ENCODE measurements at places on chromosomes 4 and X.

GRCh38 chr4:25141592-25141991 lies 18.7 kb downstream of the SEPSECS start:
- DNase-seq, result no peak

- DNase-seq, result no peak
Measured at GRCh38 chr4:106238820-106239420, 77.1 kb downstream of the TBCK start.

GRCh38 chr4:128813965-128814364 lies 4.5 kb downstream of the JADE1 start:
- DNase-seq, result no peak

GRCh38 chr4:41957634-41958033 lies 22.4 kb downstream of the TMEM33 start:
- no peak for DNase-seq

DNA sequence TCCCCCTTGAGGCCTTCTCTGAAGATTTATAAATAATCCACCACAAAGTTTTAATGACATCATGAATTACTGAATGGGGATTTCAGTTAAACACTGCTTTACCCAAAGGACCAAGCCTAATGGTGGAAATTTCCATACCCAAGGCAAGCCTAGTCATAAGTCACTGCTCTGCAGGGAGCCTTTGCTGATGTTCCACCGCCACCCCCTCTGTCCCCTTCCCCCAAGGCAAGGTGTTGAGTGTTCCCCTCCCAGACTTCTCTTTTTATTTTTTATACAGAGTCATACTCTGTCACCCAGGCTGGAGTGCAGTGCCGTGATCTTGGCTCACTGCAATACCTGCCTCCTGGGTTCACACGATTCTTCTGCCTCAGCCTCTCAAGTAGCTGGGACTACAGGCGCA lies 76.4 kb upstream of the FUNDC1 start:
- no peak for DNase-seq

- DNase-seq, result no peak
Measured at GRCh38 chrX:154412468-154412867, 1.1 kb downstream of the TAFAZZIN start.

- no peak for DNase-seq
Measured at GRCh38 chrX:11421805-11422524, 128.8 kb downstream of the AMELX start.

- DNase-seq, result no peak
Measured at GRCh38 chr4:8494983-8495548, 54.5 kb downstream of the TRMT44 start.

DNA sequence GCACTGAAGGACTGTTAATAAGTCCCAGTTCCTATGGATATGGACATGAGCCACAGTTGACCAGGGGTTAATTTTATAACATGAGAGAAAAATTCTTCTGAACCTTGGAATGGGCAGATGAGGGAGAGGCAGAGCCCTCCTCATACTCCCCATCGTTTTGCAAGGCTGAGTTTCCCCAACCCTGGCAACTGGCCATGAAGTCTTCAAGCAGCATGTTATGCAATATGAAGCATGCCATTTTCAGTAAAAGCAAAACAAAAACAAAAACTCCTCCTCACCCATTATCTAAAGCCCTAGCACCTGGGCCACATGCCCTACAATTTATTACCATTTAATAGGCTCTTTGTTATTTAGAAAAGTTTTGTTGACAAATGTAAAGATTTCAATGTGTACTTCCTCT lies 64.5 kb downstream of the GPC4 start:
- DNase-seq, result no peak

- no peak for DNase-seq
Measured at GRCh38 chrX:102840871-102841705, 96.0 kb upstream of the RAB40AL start.

GRCh38 chr4:144410230-144410783 lies 235.6 kb upstream of the HHIP start:
- DNase-seq, result no peak

- no peak for DNase-seq
Measured at GRCh38 chrX:148947399-148947975, 447.1 kb downstream of the AFF2 start.

- DNase-seq, result no peak
Measured at GRCh38 chrX:97846718-97847237, 963.1 kb downstream of the RPA4 start.

GRCh38 chr4:183950536-183950935 lies 45.4 kb downstream of the STOX2 start:
- no peak for DNase-seq

DNA sequence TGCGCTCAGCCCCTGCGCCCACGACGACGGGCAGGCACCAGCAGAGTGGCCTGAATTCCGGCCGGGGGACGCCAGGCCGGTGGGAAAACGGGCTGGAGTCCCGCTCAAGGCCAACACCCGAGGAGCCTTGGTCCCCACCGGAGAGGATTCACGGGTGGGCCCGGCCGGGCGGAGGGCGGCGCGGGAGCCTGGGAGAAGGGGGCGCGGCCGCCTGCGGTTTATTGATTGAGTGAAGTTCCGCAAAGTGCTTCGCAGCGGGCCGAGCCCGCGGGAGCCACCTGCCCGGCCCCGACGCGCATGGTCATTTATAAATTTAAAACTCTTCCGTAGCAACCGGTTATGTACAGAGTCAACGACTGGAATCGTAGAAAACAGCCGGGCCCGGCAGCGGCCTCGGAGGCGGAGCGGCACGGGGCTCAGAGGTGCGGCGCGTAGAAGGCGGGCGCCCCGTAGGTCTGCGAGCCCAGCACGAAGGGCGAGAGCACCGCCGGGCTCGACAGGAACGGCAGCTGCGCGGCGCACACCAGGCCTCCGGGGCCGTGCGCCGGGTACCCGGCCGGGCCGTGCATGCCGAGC lies 3.6 kb downstream of the NKX1-1 start:
- DNase-seq, result no peak

DNA sequence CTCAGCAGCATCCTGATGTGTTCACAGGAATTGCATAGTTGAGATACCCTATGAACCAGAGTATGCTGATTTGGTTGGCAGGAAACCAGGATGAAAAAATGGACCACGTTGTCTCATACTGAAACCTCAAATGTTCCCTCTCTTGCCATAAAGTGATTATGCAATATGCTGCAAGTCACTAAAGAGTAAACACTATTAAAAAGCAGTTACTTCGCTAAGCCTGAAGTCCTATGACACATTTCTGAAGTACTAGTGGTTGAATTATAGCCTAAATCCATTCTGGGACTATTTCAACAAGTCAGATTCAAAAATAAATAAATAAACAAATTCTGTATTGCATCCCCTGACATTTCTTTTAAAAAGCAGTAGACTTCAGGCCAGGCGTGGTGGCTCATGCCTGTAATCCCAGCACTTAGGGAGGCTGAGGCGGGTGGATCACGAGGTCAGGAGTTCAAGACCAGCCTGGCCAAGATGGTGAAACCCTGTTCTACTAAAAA lies 106.0 kb upstream of the NAP1L5 start:
- DNase-seq, result no peak

DNA sequence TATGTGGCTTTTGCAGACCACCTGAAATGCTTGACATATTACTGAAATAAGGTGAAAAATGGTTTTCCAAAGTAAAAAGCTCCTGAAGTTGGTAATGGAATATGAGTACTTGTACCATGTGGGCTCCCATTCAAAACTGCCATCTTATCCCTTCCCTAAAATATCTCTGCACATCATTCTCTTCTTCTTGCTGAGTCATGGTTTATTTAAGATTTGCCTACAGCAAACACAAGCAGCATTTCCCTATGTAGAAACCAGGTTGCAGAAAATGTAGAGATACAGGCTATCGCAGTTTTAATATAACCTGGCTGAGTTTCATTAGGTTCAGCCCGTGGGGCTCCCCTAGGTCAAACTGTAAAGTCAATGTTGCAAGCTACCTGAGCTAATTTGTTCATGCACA lies 270.1 kb downstream of the NLGN4X start:
- no peak for DNase-seq

GRCh38 chrX:141989815-141990214 lies 86.1 kb downstream of the MAGEC1 start:
- DNase-seq, result no peak

- DNase-seq, result no peak
Measured at GRCh38 chr4:82898322-82899243, 2.0 kb upstream of the THAP9 start.

GRCh38 chrX:10030570-10030969 lies 63.4 kb downstream of the CLDN34 start:
- no peak for DNase-seq

DNA sequence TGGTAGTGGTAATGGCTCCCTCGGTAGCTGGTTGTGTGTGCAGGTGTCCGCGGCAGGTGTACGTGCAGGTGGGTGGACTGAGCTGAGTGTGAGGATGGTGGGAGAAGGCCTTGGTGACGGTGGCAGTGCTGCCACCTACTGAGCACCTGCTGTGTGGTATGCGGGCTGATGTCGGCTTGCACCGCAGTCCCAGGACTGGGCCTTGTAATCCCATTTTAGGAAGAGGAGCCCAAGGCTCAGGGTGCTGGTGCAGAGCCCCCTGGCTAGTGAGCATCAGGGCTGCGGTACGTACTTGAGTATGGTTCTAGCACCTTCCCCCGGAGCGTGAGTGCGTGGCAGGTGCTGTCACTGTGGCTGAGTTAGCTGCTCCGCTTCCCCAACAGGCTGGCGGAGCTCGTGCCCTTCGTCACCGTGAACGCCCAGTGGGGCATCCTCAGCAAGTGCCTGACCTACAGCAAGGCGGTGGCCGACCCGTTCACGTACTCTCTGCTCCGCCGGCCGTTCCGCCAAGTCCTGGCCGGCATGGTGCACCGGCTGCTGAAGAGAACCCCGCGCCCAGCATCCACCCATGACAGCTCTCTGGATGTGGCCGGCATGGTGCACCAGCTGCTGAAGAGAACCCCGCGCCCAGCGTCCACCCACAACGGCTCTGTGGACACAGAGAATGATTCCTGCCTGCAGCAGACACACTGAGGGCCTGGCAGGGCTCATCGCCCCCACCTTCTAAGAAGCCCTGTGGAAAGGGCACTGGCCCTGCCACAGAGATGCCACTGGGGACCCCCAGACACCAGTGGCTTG lies 5.7 kb upstream of the CPZ start:
- DNase-seq, result no peak

- DNase-seq, result no peak
Measured at GRCh38 chr4:25144870-25145481, 15.3 kb downstream of the SEPSECS start.

DNA sequence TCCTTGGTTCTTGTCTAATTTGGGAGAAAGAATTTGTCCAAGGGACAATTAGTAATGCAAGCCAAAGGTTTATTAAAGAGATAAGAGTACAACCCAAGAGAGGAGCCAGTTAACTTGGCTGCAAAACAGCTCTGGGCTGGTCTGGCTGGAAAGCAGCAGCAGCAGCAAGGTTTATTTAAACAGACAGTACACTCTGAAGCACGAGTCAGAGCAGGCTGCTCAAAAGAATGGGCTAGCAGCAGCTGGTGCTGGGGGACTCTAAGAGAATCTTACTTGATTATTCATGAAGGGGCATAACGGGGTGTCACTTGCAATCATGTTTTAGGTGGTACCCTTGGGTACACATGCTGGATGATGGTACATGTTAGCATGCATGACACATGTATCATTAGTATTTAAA lies 17.1 kb upstream of the CT47C1 start:
- DNase-seq, result no peak

- no peak for DNase-seq
Measured at GRCh38 chr4:38920186-38920585, 52.6 kb downstream of the FAM114A1 start.

GRCh38 chrX:32893751-32894150 lies 317.6 kb downstream of the DMD start:
- no peak for DNase-seq

DNA sequence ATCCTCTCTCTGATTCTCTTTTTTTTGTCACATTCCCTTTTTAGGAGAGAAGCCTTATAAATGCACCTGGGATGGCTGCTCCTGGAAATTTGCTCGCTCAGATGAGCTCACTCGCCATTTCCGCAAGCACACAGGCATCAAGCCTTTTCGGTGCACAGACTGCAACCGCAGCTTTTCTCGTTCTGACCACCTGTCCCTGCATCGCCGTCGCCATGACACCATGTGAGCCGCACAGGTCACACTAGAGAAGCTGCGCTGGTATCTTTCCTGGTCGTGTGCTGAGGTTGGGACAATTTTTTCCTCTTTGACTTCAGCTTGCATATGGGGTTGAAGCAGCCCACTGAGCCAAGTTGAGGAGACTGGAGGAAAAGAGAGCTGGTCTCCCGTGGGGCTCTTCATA lies 52.1 kb downstream of the KLF8 start:
- DNase-seq, result no peak

DNA sequence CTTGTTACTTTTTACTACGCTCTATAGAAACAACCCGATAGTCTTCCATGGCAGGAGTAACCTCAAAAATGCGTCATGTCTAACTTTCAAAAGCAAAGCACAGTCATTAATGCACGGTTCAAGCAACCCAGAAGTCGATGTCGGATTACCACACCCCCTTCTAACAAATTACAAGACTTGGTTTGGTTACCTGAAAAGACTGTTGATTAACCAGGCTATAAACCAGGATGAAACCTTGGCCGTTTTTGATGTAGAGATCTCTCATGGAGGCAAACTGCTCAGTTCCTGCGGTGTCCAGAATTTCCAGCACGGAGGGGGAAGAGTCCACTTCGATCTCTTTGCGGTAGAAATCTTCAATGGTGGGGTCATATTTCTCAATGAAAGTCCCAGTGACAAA lies 2.4 kb downstream of the RAP2C start:
- DNase-seq, result no peak

GRCh38 chrX:38260231-38260630 lies 39.6 kb upstream of the SRPX start:
- no peak for DNase-seq

- no peak for DNase-seq
Measured at GRCh38 chr4:8215001-8215427, 15.9 kb downstream of the SH3TC1 start.

- DNase-seq, result no peak
Measured at GRCh38 chr4:56314207-56314915, 72.9 kb downstream of the AASDH start.

- no peak for DNase-seq
Measured at GRCh38 chr4:106588891-106589290, 220.3 kb upstream of the GIMD1 start.

DNA sequence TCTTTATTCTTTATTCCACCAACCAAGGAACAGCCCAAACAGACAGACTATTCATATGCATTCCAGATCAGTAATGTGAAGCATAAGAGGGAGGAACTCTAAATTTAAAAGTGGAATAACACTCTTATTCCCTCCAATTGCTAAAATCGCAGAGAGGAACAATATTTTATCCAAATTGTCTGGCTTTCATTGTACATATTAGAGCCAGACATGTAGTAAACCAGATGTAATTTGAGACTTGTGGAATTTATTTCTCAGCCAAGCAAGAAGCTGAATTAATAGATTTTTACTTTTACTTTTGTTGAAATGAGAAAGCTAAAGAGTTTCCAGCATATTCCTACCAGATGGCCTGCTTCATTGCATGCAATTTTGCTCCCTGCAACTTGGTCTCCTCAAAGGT lies 674.6 kb upstream of the SLIT2 start:
- DNase-seq, result no peak

GRCh38 chrX:23841847-23842522 lies 59.0 kb downstream of the SAT1 start:
- no peak for DNase-seq

DNA sequence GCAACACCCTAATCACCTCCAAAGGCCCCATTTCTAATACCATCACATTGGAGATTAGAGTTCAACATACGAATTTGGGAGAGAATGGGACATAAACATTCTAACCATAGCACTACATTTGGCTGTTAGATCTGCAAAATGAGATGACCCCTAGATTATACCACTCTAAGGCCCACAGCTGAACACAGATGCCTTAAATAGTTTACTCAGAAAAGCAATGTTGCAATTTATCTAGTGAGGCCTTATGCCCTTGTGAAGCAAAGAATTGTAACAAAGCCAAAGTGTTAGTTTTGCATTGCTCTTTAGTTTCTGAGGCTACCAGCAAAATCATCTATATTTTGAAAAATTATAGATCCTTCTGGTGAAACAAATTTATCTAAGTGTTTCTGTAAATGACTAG lies 31.6 kb upstream of the ARHGEF6 start:
- no peak for DNase-seq
